ENCODE measurements at places on chromosomes 3 and 15.

DNA sequence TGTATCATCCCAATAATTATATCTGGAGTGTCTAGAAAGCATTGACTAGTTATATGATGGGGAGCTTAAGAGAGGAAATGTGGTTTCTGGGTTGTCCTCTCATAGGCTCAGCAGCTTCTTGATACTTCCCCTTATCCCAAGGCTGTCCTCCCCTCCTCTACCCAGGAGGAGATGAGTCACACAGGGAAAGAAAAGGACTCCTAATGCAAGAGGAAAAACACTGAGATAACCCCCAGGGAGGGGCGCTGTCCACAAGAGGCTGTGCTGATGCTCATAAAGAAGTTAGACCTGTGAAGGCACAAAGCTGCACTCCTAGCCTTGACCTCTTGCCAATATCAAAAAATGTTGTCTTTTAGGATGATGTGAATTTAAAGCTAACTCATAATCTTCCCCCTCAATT, 28.8 kb upstream of the GYG1 start:
- DNase-seq = no peak

DNA sequence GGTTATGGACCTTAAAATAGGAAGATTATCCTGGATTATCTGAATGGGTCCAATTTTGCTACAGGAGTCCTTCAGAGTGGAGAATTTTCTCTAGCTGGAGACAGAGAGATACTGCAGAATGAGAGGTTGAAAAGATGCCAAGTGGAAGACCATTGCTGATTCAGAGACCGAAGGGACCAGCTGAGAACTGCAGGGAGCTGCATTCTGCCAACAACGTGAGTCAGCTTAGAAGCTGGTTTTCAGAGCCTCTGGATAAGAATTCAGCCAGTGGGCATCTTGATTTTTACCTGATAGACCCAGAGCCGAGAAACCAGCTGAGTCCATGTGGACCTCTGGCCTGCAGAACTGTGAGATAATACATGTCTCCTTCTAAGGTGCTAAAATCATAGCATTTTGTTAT, 234.0 kb downstream of the NR2F2 start:
- peak; percentile 2 for DNase-seq

- DNase-seq = no peak
These were observed 36.1 kb upstream of the MCF2L2 start for GRCh38 chr3:183464480-183464879.

DNA sequence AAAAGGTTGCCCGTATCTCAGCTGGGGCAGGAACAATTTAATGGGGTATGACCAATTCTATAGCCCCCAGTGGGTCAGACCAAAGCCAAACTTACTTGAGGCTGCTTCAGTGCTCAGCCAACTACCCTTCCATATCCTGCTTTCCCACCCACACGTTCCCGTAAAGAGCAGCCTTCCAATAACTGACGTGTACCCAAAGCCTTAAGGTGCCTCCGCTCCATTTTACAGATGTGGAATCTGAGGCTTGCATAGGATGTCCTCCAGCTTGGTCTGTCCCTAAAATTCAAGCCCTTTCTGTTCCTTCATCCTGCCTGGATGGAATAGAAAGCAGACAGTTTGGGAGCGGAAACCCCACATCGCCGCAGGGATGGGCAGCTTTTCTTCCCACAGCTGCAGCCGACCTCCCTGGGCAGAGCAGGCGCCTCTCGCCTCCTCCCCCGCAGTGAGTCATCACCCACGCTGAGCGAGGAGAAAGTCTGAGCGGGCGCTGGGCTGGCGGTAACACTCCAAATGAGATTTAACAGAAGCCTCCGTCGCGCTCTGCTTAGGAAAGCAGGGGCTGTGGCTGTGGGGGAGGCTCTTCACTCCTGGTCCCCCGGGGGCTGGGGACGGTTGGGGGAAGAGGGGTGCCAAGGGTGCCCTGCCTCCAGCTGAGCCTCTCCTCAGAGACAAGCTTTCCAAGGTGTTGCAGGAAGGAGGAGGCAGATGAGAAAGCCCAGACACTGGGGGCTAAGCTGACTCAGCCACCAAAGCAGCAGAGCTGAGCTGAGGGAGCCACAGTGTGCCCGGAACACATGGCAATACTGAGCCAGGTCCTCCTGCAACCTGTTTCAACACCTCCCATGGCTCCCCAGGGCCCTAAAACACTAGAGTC, 57.8 kb upstream of the HRH1 start:
- peak; percentile 2 for DNase-seq

GRCh38 chr15:50911621-50912020, 3.1 kb downstream of the AP4E1 start:
- peak; percentile 38 for DNase-seq

- no peak for DNase-seq
These were observed 16.2 kb downstream of the CCDC32 start for GRCh38 chr15:40548610-40549009.

DNA sequence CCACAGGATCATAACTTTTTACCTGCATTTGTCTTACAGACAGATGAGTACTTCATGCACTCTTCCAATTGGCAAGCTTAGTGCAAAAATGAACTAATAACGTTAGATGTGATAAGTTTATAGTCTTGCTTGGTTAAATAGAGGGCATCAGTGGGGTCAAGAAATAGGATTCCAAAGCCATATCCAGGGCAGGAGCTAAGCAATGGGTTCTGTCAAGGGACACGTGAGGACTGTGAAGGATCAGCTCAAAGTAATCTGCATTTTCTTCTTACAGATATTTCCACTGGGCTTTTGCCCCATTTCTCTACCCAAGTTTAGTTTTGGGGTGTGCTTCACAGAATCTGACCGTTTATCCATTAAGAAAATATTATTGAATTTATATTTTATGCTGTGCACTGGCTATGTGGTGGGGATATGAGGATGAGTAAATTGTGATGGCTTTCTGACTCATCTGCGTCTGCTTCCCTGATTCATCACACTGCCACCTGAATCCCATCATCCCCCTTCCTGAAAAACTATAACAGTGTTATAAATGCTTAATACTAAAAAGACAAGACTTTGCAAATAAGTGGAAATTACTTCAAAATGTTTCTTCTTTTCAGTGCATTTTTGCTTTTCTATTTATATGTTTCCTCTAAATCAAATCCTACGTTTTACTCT, 17.5 kb downstream of the PPP2R3A start:
- DNase-seq = no peak

GRCh38 chr3:52498137-52499054, 3.3 kb downstream of the STAB1 start:
- DNase-seq = peak; percentile 75

DNA sequence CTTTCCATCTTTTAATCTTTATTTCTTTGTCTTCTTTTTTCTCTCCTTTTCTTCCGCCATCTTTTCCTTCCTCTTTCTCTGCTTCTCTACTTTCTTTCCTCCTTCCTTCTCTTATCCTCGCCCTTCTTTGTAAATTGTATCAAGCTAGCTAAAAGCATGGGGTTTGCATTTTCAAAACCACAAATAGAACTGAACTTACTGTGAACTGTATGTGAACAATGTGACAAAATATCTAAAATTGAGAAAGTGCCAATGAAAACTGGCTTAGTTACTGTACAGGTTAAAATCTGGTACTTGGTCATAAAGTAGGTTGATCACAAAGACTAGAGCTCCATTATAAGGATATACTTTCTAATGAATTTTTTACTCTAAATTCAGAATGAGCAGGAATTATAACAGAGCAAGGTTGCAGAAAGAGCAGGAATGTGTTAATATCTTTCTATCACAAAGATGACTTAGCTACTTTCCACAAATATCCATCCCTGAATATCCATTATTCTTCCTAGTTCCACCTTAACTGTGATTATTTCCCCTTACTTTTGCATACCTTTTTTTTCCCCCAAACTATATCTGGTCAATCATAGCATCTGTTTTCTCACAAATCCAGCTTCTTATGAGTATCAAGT, 122.4 kb downstream of the LSAMP start:
- DNase-seq = no peak

GRCh38 chr15:48190932-48191573, 412 bp upstream of the CTXN2 start:
- peak; percentile 67 for DNase-seq

- no peak for DNase-seq
These were observed 174.5 kb downstream of the NR2F2 start for GRCh38 chr15:96505014-96505413.

DNA sequence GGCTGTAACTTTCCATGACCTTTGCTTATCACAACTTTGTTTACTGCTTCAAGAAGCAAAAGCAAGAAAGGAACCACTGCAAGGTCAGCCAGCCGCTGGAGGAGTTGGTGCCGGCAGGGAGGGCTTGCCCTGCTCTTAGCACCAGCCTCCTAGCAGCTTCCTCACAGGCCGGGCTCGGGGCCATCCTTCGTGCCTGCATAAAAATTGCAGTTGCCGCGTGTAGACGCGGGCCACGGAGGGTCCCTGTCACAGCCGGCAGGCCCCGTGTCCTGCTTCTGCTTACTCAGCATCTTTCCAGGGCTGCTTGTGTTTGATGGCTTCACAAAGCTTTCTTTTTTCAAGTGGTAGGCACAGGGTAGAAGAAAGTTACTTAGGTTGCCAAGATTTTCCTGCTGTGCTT, 84.4 kb downstream of the PGPEP1L start:
- peak; percentile 32 for DNase-seq

DNA sequence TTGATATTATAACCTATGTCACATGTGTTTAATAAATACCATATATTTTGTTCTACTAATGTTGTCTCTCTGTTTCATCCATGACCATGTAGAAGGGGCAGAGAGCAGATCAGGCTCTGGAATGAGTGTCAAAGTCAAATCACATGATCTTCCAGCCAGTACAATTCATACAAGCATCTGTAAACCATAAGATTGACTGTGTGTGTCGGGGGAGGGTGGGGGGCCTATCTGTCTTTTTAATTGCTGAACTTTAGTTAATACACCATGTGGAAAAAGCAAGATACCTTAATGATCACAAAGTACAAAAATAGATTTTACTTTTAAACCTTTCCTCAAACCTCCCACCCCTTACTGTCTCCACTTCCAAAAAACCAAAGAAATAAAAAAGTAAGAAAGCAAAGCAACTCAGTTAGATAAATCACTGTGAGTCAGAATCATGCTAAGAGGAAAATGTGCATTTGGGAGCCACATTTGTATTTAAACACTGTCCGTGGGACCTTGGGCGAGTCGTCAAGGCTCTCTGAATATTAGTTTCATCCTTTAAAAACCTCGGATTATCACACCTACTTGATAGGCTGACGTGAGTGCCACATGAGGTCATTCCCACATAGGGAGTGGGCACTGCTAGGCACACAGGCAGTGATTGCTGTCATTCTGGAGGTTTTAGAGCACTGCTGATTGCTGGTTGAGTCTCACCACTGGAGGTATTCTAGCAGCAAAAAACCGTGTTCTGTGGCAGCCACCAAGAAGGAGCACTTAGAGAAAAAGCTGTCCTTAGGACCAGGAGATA, 21.0 kb upstream of the POLR2M start:
- no peak for DNase-seq

GRCh38 chr3:192082730-192083660, 622.0 kb downstream of the PYDC2 start:
- no peak for DNase-seq

DNA sequence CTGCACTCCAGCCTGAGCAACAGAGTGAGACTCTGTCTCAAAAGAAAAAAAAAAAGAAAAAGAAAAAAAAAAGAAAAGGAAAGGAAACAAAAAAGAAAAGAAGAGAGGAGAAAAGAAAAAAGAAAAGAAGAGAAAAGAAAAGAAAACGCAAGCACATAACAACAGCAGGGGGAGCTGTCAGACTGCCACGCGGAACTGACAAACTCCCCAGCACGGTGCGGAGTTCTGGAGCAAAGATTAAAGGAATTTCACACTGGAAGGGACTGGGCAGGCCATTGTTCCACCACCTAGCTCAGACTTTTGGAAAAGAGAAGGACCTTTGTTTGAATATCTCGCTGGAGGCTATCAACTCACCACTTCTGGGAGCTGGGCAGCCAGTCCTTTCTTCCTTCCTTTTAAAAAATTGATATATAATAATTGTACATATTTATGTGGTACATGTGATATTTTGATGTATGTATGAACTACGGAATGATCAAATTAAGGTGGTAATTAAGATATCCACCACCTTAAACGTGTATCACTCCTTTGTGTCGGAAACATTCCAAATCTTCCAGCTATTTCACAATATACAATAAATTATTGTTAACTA, 40.5 kb downstream of the DPPA2 start:
- peak; percentile 12 for DNase-seq

GRCh38 chr3:129226374-129226773, 23.0 kb upstream of the COPG1 start:
- DNase-seq = peak; percentile 77
